ENCODE measurements at places on chromosomes 16 and 17.

DNA sequence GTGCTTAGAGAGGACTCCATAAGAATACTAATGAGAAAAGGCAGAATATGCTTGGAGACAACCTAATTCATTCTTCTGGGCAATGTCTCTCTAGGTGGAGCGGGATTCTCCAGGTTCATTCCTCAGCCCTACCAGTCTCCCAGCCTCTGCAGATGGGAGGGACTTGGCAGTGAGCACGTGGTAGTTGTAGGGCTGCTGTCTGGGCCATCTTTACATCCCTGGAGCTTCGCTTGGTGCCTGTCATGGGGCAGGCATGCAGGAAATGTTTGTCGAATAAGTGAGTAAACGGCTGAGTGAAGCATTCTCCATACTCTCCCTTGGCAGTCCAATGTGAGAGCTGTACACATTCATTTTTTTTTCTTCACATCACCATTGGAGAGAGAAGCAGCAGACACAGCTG, 387.5 kb downstream of the UTP18 start:
- peak; percentile 91 for DNase-seq

DNA sequence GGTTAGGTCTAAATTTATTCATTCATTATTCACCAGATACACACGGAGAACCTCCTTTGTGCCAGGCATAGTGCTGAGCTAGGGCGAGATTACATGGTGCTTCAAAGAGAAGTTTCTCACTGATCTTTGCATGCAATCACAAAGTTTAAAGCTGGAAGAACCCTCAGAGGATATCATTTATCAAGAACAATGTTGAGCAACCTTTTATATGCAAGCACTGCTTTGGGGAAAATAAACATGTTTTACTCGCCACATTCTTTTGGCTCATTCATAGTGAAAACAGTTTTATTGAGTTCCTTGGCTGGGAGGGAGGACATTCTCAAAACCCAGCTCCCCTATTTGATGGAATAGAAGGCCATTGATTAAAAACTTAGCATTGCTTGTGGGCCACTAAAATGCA, 49.8 kb upstream of the XYLT1 start:
- no peak for DNase-seq

DNA sequence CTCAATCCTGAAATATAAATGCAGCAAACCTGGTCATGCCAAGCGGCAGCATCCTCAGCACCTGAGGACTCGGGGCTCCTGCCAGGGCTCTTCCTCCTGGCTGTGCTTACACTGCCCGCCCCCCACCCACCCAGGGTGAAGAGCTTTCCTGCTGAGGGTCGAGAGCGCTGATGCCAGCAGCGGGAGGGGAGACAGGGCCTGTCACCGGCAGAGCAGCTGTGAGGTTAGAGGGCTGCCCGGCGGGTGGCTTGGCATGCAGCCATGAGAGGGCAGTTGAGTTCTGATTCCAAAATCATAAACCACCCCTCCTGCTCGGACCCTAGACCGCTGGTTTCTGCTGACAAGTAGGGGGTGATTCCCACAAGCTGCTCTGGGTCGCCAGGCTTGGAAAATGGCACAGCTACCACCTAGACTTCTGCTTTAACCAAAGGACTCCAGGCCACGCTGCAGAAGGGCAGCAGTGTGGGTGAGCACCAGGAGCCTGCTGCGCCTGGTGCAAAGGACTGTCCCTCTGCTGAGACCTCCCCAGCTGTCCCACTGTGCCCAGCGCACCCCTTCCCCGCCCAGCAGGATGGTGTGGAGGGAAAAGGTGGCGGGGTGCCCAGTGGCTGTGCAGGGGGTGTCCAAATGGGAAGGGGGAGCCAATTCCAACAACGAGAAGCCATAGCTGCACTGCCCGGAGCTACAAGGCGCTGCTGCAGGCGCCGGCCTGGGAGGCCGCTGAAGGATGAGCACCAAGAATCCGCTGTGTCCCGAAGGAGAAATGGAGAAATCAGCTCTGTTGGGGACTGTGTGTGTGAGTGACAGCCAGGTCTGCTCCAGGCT, 26.6 kb downstream of the MXRA7 start:
- DNase-seq: no peak

DNA sequence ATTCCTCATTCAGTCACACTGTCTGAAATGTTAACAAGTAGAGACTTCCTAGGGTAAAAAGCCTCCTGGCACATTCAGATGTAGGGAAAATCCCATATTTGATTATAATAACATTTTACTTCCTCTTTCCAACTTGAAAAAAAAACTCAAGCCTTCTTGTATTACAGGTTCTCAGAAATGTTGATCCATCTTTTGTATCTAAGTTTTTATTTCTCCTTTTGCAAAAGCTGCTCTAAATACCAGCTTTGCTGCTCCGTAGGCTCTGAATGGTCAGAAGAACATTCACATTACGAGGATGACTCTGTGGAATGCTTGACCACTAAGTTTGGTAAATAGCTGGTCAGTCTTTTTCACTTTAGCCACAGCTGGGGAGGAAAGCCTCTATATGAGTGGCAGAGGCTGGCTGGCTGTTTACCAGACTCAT, 13.2 kb upstream of the HEATR6 start:
- DNase-seq: peak; percentile 47

DNA sequence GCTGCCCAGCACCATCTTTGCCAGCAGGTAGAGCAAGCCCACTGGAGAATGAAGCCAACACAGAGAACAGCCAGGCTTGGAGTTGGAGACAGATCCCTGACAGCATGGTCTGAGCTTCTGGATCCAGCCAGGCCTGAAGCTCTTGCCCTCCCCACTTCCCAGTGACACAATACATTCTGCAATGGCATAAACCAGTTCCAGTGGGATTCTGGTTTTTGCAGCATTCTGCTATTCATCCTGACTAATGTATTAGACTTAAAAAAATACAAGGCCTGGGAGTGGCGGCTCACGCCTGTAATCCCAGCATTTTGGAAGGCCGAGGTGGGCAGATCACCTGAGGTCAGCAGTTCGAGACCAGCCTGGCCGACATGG, 40.6 kb upstream of the LITAF start:
- no peak for DNase-seq

DNA sequence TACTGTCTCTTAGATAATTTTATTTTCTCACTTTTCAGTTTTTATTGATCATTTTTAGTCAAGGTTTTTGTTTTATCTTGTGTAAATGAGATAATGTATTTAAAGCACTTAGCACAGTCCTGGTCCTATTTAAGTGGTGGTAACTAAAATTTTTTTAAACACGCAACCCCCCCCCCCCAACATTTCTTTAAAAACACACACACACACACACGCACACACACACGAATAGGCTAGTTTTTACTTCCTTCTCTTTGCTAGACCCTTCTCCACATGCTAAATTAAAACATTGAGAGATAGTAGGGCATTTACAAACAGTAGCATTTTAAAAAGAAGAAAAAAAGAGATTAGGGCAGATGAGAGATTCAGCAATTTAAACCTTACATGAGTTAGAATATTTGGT, 5.0 kb downstream of the NFATC3 start:
- DNase-seq: no peak

GRCh38 chr17:44120851-44121605, 2.4 kb downstream of the HDAC5 start:
- no peak for DNase-seq

DNA sequence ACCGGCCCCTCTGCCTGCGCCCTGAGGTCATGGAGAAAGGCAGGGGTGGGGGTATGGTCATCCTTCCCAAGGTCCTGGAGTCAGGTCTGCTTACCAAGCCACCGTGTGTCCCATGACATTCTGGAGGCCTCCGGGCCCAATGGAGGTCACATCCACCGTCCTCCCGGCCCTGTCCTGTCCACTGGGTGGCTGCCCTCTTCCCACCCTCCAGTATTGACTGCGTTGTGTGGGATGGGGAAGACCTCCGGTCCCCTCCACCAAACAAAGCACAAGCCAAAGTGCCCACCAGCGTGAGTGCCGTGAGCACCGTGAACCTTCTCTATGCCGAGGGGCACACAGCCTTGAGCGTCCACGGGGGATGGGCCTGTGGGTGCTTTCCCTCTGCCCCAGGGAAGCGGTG, 37.2 kb downstream of the LMF1 start:
- no peak for DNase-seq

DNA sequence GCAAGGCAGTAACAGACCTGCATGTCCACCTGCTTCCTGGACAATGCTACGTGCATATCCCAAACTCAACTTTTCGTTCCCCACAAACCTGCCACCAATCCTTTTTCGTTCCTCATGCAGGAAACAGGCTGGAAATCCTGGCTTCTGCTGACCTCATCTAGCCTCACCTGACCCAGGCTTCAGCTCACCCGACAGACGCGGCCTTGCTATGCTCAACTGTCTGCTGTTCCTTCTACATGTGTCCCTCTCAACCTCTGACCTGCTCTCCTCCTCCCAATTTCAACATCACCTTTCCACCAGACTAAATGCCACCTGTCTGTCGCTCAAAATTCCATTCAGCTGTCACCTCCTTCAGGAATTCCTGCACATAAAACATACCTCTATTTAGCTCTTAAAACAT, 44.5 kb downstream of the XPO6 start:
- no peak for DNase-seq

DNA sequence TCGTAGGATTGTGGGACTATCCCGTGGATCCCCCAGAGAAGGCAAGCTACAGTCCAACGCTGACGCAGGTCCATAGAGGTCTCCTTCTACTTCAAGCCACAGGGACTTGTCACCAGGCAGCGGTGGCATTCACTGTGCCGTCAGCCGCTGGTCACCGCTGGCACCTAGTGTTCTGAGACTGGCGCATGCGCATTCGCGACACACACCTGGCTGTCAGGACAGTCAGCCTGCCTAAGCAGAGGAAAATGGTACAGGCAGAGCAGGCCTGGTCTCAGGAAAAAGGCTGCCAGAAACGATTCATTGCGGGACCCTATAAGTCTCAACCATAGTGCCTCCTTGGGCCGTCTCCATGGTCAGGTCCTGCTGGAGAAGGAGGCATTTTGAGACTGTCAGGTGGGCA, 138.0 kb upstream of the WSB1 start:
- DNase-seq: no peak

DNA sequence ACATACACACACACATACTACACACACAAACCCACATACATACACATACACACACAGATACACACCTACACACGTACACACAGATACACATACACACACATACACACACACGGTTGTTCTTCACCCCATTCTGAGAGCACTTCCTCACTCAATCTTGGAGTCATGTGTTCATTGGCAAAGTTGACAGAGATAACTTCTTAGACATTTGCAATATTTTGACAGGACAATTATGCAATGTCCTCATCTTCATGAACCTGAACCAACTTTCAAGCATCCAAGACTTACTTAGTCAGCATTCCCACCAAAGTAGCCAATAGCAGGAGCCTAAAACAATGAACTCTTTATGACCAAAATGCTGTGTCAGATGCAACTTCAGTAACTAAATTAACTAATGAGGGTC, 77.1 kb upstream of the DNAH17 start:
- no peak for DNase-seq

DNA sequence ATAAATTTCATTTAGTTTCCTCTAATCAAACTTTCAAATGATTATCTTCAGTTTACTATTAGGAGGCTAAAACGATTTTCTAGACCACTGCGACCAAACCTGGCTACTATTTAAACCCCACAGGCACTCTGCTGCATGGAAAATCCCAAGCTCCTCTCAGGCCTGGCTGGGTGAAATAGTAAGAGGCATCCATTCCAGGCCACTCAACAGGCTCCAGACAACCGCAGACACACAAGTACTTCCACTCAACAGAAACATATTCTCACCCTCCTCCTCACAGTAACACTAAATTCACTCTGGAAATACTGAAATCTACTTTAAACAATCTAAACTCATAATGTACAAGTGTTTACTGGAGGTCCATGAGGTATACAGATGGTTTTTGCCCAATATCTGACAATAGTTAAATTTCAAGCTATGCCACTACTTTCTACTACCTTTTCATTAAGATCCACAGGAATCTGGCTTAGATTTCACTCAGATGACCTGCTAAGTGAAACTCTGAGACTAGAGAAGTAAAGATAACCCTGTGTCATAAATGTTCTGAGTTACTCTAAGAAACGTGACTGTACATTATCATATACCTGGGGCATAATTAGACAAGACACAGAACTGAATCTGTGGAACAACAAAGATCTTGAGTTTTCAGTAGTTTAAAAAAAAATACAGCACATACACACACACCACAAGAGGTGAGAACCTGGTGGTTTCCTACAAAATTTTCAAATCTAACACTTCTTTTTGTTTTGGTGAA, 10.4 kb downstream of the VPS53 start:
- no peak for DNase-seq

DNA sequence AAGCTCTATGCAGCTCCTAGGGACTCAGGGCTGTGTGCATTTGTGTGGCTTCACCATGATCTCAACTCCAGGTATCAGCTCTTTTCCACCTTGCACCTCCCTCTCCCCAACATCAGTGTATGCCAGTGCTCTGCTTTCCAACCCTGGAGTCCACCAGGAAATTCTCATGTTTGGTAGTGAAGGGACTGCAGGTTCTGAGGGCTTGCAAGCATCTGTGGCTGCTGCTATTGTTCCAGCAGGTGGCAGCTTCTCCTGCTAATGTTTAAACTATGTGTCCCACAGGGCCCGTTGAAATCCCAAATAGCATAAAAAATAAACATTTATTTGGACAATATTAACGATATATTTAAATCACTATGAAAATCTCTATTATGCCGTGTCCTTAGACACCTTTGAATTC, 82.0 kb downstream of the RGS9 start:
- DNase-seq: no peak

- DNase-seq: no peak
Measured at GRCh38 chr16:26335236-26335853, 643.6 kb downstream of the HS3ST4 start.

- DNase-seq: no peak
Measured at GRCh38 chr17:55563363-55563762, 52.1 kb upstream of the SMIM36 start.

DNA sequence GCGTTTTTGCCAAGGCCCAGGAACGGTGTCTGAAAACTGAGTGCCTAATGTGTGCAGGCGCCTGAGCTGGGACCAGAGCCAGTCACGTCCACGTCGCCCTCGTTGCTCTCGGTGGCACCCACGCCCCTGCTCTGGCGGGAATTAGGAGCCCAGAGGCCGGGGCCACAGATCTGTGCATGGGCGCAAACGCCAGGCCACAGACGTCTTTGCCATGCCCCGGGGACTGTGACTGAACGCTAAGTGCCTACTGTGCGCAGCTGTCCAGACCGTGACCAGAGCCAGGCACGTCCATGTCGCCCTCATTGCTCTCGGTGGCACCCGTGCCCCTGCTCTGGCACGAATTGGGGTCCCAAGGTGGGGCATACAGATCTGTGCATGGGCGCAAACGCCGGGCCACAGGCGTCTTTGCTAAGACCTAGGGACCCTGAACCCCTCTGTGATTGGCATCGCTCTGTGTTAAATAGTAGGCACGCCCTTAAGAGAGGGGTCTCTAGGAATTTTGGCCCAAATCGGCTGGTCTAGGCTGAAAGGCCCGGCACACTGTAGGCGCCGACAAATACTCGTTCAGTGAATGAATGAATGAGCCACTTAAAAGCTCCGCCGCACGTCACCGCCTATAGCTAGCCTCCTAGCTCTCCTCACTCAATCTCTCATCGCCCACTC, 827 bp upstream of the UBALD1 start:
- DNase-seq: no peak

GRCh38 chr16:88732172-88732960, 26.1 kb downstream of the CTU2 start:
- DNase-seq: no peak

GRCh38 chr16:21702276-21702675, 38.5 kb downstream of the OTOA start:
- no peak for DNase-seq

GRCh38 chr17:61285526-61286320, 113.9 kb upstream of the TBX2 start:
- DNase-seq: peak; percentile 14

- no peak for DNase-seq
Measured at GRCh38 chr16:66525396-66526180, 24.3 kb downstream of the TK2 start.

- peak; percentile 21 for DNase-seq
Measured at GRCh38 chr17:30550512-30551273, 73.5 kb downstream of the GOSR1 start.

Data from kidney tubule cell (primary cell).